IMR-90 (cell line): ENCODE measurements at places on chromosomes 7 and 10.

DNA sequence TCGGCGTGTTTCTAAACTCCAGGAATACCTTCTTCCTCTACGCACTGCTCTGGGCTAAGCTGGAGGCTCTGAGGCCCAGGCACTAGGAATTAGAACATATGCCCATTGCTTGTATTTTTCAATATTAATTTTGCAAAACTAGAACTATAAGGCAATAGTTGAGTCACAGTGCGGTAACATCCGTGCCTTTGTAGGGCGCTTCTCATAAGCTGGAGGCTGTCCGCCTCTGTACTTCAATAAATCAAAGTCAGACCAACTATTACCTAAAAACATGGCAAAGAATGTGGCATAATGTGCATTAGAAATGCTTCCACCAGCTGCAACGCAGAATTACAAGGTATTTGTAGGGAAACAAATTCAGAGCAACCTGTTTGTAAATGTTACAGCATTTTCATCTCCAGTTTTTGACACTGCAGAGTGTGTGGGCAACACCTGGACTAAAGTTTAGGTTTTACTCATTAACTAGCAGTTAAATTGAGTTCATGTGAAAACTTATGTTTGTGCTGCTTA lies 440 bp upstream of the MINDY3 start:
- no peak for DNase-seq

DNA sequence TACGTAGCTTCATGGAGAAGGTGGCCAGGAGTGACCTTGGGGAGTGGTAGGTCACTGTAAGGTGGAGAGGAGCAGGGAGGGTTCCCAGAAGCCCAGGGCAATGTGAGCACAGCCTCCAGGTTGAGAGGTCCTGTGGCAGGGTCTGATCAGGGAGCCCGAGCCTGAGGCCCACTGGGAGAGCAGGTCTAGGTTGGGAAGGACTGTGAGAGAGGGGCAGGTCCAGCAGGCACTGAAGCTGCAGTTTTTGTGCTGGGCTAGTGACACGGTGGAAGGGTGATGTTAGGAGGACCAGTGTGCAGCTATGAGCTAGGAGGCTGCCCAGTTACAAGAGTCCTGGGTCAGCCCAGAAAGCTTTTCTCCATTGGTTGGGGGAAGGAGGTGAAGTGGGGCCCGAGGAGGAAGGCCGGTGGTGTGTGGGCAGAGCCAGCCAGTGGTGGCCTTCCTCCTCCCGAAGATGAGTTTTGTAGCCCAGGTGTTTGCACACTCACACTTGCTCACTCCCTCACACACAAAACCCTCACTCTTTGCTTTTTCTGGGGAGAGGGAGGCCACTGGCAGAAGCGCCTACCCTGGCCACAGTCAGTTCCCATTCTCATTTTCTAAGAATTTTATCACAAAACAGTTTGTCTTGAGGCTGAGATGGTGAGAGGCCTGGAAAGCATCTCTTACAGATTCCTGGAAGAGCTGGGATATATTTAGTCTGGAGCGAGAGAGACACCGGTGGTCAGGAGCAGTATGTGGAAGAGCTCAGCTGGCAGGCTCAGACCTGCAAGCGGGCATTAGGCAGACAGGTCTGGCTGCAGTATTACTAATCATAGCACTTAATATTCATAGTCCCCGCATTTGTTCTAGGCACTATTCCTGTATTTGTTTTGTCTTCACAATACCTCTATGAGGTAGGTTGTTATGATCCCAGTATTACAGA lies 57.1 kb downstream of the ZNF467 start:
- DNase-seq, result peak; percentile 23

DNA sequence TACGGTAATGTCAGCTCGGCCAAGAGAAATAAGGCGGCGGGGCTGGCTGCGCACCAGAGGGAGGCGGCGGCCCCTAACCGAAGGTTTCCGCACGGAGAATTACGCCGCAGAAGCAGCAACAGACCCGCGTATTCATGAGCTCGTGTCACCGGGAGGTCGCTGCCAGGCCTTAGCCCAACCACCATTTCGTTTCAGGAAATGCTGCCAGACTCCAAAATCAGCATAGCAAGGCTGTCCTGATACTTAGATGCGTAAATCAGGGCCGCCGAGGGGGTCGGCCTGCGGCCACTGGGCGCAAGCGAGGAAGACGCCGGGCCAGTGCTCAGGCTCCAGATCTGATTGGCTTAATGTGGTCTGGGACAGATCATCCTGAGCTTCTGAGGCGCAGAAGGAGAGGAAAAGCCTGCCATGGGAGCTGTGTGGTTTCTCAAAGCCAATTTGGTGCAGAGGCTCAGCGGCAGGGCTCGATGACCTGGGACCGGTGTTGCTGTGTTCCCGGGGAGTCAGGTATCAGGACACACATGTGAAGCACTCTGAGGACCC lies 247.9 kb downstream of the BAMBI start:
- DNase-seq, result no peak

DNA sequence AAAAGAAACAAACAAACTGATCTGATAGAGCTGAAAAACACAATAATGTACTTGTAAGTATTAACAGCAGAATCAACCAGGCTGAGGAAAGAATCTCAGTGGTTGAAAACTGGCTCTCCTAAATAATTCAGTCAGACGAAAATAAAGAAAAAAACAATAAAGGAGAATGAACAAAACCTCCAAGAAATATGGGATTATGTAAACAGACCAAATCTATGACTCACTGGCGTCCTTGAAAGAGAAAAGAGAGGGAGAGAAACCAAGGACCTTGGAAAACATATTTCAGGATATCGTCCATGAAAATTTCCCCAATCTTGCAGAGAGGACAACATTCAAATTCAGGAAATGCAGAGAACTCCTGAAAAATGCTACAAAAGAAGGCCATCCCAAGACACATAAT lies 62.9 kb downstream of the FBXL13 start:
- DNase-seq, result peak; percentile 46

DNA sequence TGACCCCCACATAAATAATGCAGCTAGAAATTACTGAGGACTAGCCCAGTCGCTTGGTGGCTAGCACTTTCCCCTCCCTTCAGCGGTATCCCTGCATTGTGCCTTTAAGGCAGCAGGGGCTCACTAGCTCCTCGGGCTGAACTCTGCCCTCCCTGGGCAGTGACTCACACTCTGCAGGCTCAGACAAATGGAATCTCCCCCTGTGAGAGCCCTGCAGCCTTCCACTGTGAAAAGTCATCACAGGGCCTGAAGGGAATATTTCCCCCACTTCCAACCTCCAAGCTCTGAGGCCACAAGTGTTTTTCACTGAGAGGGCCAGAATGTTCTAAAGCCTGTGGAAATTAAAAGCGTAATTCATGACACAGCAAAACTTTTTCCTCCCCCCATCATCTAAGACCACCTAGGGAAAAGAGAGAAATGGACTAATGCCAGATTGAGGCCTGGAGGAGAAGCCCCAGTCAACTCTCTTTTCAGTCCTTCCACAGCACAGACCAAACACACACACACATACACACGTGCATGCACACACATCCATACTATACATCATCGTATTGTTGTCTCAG lies 93.6 kb upstream of the COL1A2 start:
- DNase-seq, result peak; percentile 98

DNA sequence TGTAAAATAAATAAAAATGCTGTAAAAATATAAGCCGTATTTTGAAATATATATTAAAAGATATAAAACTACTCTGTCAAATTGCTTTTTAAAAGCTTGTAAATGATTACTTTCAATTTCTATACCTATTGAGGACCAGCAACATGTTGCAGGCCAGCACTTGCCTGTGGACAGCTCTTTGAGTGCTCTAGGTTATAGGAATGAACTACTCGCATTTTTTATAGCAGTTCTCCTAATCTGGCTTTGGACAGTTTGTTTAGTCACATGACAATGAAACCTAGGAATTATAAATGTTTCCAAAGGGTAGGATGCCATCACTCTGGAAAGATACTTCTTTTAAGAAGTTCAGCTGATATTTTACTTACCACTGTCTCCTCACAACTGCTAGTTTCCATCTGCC lies 117.7 kb upstream of the PTPRZ1 start:
- no peak for DNase-seq

- DNase-seq, result no peak
Measured at GRCh38 chr10:67965456-67965855, 81.0 kb downstream of the SIRT1 start.

GRCh38 chr7:44272456-44272855 lies 52.9 kb downstream of the CAMK2B start:
- DNase-seq, result no peak

GRCh38 chr7:107934991-107935770 lies 44.2 kb downstream of the DLD start:
- peak; percentile 80 for DNase-seq

GRCh38 chr7:38476764-38477163 lies 154.4 kb downstream of the AMPH start:
- no peak for DNase-seq

GRCh38 chr7:96308253-96308949 lies 13.5 kb downstream of the SLC25A13 start:
- DNase-seq, result no peak

GRCh38 chr7:36372156-36372555 lies 17.5 kb upstream of the ANLN start:
- DNase-seq, result no peak

DNA sequence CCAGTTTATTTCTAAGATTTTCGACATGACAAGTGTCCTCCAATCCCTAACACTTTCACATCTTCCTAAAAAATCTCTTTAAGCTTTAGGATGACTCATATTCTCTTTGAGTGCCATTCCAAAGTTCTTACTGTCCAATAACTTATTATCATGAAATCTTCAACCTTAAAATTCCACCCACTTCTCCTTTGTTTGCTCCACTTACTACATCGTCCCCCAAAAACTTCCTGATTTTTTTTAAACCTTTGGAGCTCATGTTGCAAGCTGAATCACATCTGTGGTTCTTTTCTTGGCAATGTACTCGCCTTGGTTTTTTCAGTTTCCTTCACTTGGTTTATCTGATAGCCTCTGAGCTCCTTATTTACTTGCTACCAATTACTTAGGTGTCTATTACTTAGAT lies 39.2 kb upstream of the JCAD start:
- peak; percentile 92 for DNase-seq

DNA sequence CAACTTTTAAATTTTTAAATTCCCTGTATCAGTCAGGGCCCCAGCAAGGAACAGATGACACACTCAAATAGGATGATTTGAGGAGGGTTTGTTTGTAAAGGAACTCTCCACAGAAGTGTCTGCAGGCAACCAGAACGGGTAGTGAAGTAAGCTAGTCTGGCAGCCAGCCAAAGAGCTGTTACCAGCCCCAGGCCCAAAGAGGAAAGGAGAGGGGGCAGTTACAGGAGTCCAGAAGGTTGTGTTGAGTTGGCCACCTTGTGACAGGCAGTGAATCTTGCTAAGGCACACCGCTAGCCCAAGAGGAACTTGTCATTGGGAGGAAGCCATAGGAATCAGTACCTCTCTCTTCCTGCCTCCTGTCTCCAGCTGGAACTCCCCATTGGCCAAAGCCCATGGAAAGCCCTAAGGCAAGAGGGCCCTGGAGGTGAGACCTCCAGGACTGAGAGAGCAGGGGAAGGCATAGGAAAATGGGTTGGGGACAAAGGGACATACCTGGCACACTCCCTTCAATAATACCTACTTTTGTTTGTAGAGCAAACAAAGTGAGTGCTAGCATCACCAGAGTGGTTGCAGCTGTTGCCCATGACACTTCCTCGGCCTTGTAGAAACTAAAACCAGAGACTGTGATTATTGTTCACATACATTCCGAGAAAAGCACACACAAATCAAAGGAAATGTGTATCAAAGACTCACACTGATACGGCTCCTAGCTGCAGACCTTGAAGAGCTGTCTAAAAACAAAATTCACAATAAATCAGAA lies 25.4 kb upstream of the GATAD1 start:
- peak; percentile 15 for DNase-seq

DNA sequence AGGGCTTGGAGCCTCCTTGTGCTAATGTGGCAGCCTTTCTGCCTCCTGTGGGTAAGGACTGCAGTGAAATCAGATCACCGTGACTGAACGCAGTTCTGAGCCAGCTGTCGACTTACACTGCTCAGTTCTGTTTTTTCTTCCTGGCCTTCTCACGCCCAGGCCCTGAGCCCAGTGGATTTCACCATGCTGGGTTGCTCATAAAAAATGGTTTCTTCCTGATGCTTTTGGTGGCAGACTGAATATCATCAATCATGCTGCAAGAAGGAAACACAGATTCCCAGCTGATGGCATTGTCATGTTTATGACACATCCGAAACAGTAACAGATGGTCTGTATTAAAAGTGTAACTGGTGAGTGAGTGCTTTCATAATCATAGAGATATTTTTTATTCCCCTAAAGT lies 389.6 kb downstream of the GALNT17 start:
- no peak for DNase-seq

DNA sequence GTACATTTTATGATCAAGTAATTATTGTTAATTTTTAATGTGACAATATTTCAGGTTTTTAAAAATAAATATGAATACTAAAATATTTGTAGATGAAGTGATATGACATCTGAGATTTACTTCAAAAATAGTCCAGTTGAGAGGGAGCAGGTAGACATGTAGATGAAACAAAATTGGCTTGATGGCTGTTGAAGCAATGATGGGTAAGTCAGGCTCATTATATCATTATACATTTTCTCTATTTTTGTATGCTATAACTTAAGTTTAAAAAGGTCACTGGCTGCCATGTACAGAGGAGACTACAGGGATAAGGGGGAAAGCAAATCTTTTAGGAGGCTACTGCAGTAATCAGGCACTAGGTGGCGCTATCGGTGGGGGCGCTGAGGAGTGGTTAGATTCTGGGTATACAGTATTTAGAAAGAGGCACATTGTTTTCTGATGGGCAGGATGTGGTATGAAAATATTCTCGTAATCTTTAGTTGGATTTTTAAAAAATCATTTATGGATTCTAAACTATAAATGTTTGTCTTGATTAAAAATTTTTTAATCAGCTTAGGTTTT lies 189.8 kb upstream of the IMMP2L start:
- peak; percentile 44 for DNase-seq

GRCh38 chr10:133231946-133232574 lies 2.0 kb downstream of the UTF1 start:
- no peak for DNase-seq

DNA sequence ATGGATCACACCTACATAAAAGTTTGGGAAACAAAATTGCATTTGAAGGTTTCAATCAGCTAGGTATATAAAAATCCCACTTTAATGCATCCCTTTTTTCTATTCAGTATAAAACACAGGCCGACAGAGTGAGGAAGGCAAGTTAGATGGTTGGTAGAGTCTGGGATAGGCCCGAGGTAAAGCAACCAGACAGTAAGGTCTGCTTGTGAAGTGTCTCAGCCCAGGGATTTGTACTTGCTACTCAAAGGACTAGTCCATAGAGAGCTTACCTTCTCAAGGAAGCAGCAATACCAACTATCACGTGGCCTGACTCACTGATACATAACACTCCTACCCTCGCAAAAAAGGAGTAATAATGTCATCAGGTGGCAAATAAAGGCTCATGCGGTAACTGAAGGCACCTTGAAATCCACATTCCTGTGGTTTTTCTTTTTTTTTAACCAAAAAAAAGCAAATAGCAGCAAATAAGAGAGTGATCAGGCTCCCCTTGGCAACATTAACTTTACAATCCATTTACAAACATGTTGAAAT lies 56.2 kb upstream of the ATP6V0A4 start:
- no peak for DNase-seq
